ENCODE measurements at places on chromosomes 11 and 22.

- no peak overlapping the region for H3K4me3 ChIP-seq
- no peaks in the 10 kb centered on the region for H3K27me3 ChIP-seq
- DNase-seq: no peak
- H3K27ac ChIP-seq: no peak overlapping the region
These were observed 392.5 kb downstream of the CTTN start for GRCh38 chr11:70790671-70791300.

DNA sequence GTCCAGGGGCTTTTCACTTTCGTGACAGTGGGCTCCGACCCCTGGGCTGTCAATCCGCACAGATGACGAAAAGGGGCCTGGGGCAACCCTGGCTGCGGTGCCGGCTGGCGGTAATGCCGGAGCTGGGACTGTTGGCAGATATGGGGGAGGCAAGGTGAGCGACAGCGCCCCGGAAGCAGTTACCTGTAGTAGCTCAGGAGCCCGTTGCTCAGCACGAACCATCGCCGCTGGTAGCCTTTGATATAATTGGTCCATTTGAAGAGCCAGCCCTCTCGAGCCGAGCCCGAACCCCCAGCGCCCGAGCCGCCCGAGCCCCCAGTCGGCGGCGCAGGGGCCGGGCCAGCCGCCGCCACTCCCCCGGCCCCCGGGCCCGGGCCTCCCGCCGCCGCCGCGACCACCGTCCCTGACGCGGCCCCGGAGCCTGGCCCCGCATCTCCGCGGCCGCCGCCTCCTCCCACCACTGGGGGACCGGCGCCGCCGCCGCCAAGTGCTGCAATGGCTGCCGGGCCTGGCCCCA lies 396 bp downstream of the OSBP start:
- peak overlapping the region; percentile 95 for H3K27ac ChIP-seq
- H3K27me3 ChIP-seq: no peaks in the 10 kb centered on the region
- H3K4me3 ChIP-seq: peak overlapping the region; percentile 99
- peaks cover 10% of the 10 kb centered on the region for H3K36me3 ChIP-seq
- H3K4me1 ChIP-seq: peaks cover 52% of the 10 kb centered on the region

DNA sequence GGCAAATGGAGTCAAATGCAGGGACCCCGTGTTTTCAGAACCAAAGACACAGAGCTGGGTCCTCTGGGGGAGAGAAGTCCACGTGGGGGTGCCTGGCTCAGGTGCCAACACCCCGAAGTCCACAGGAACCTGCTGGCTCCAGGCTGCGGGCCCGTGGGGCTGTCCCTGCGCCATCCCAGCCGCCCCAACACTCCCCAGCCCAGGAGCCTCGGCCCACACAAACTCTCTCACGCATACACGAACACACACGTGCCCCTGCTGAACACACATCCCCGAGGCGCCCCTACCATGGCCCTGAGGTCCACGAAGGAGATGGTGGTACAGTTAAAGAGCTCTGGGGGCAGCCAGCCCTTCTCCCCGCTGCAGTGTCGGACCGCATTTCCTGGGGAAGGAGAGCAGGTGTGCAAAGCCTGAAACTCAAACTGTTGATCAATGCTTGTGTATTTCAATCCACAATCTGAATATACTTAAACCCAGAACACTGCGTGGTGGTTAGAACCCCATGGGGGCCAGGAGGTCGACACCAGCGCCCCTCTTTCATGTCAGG lies 54.7 kb downstream of the TRMU start:
- DNase-seq: no peak
- no peak overlapping the region for H3K27ac ChIP-seq
- no peaks in the 10 kb centered on the region for H3K4me1 ChIP-seq
- H3K36me3 ChIP-seq: no peaks in the 10 kb centered on the region
- no peak overlapping the region for H3K4me3 ChIP-seq
- no peaks in the 10 kb centered on the region for H3K27me3 ChIP-seq

GRCh38 chr22:29385748-29386147 lies 2.6 kb downstream of the AP1B1 start:
- DNase-seq: no peak
- peaks cover 48% of the 10 kb centered on the region for H3K4me1 ChIP-seq
- H3K36me3 ChIP-seq: peaks cover 5% of the 10 kb centered on the region

GRCh38 chr22:35231585-35232084 lies 25.7 kb upstream of the HMGXB4 start:
- DNase-seq: peak; percentile 77
- H3K36me3 ChIP-seq: no peaks in the 10 kb centered on the region
- H3K27me3 ChIP-seq: peaks cover 33% of the 10 kb centered on the region

- no peak for DNase-seq
- no peaks in the 10 kb centered on the region for H3K4me1 ChIP-seq
- peaks cover 2% of the 10 kb centered on the region for H3K27me3 ChIP-seq
- H3K27ac ChIP-seq: no peak overlapping the region
These were observed 6.6 kb upstream of the OR4B1 start for GRCh38 chr11:48210052-48210451.

- no peak overlapping the region for H3K27ac ChIP-seq
- no peak overlapping the region for H3K4me3 ChIP-seq
- H3K27me3 ChIP-seq: no peaks in the 10 kb centered on the region
- H3K36me3 ChIP-seq: peaks cover 1% of the 10 kb centered on the region
- no peaks in the 10 kb centered on the region for H3K4me1 ChIP-seq
These were observed 132.4 kb downstream of the MN1 start for GRCh38 chr22:27668828-27669797.

- no peak for DNase-seq
- no peaks in the 10 kb centered on the region for H3K36me3 ChIP-seq
- H3K4me3 ChIP-seq: no peak overlapping the region
- no peaks in the 10 kb centered on the region for H3K4me1 ChIP-seq
- no peaks in the 10 kb centered on the region for H3K27me3 ChIP-seq
These were observed 133.2 kb downstream of the SLC17A6 start for GRCh38 chr11:22471385-22471784.

DNA sequence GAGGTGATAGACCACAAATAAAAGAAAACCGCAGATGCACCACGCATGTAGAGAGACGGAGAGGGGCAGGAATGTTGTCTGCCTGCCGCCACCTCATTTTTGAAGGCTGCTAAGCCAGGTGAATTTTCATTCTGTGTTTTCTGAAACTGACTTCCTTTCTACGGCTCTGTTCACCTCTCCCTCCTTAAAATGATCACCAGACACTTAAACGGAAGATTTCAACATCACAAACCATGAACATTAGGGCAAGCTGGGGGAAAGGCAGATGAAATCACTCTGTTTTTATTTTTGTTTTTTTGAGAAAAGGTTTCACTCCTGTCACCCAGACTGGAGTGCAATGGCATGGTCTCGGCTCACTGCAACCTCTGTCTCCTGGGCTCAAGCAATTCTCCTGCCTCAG lies 232.4 kb downstream of the MIAT start:
- H3K27ac ChIP-seq: no peak overlapping the region
- H3K27me3 ChIP-seq: peaks cover 12% of the 10 kb centered on the region
- no peak for DNase-seq
- peaks cover 3% of the 10 kb centered on the region for H3K4me1 ChIP-seq

Measured in activated CD8-positive, alpha-beta memory T cell treated with anti-CD3 and anti-CD28 coated beads, Interleukin-2, amount 10 ng/mL, durations not matched to agents 7 days and 5 days (primary cell).